Endothelial cell of umbilical vein (primary cell): ENCODE measurements at places on chromosomes 16 and 17. TPM values are rescaled to one million over a fixed set of nuclear protein-coding genes. Genes with fewer than 3 reads are reported as not detected.

Gene SPNS3
- total RNA-seq: 0.66 TPM in 1 of 2 replicates, not detected in the other

- DNase-seq: no peak
Measured at GRCh38 chr16:69513180-69513966, 52.4 kb upstream of the NFAT5 start.

DNA sequence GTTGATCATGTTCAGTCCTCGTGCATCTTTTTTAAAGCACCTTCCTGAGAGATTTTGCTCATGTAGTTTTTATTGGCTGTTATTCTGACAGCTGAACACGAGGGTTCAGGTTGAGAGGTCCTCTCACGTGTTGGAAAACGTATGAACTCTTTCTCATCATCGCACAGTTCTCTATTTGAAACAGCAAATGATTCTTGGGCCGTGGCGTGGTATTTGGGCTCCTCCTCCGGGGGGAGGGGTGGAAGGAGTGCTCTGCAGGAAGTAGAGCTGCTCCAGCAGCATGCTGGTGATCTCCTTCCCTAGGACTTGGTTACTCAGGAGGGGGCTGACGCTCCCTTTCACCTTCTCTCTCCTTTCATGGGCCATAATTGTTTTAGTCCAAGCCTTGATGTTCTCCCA is 70.4 kb downstream of the KSR1 start:
- DNase-seq: no peak

Gene DNAI2
- not detected in 2 replicates for total RNA-seq

Gene CCL3
- total RNA-seq: not detected in 2 replicates

- no peak for DNase-seq
Measured at GRCh38 chr17:78817123-78817522, 23.5 kb downstream of the USP36 start.

DNA sequence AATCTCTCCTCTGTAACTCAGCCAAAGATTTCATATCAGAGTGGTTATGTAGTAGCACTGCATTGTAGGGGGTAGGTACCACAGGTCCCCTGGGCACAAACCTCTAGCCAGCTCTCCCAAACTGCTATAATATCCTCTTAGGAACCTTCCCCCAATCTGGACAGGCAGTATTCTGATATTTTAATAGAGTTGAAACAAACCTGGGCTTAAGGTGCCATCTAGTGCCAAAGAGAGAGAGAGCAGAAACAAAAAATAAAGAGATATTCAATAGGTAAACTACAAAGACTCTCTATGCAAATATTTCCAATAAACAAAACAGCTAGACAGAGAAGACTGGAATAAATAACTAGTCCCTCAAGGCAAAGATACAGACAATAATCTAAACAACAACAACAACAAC is 1070.0 kb downstream of the CDH11 start:
- DNase-seq: peak; percentile 19

Gene CRYBA1
- total RNA-seq: not detected in 2 replicates

- DNase-seq: no peak
Measured at GRCh38 chr17:76626442-76626841, 17.1 kb downstream of the ST6GALNAC1 start.
